ENCODE measurements at places on chromosomes 2 and 18.

- DNase-seq = no peak
Measured at GRCh38 chr2:240949791-240950705, 43.9 kb downstream of the CROCC2 start.

DNA sequence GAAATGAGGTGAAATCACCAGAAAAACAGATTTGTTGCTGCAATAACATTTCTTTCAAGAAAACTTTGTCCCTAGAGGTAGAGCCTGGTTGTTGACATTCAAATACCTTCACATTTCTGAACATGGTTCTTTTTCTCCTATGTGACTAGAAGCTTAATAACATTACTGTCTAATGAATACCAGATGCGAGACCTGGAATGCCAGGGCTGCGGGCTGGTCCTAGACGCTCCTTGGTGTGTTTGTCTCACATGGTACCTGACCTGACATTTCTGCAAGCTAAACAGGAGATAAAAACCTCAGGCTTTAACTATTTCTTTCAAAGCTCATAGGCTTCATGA lies 38.5 kb downstream of the ACKR3 start:
- DNase-seq = no peak

DNA sequence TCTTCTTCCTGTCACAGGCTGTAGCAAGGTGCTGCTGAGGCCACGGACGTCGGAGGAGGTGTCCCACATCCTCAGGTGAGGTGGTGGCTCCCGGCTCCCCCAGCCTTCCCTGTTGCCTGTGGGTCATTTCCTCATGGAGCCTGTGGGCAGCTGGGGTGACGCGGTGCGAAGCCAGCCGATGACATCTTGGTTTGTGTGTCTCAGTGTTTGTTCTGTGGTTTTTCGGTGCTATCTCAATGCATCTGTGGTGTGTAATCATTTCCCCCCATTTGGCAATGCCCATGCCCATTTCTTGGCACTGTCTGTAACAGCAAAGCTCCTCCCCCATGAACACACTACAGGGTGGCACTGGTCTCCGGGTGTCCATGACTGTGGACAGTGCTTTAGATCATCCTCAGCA lies 6.6 kb downstream of the D2HGDH start:
- DNase-seq = no peak

DNA sequence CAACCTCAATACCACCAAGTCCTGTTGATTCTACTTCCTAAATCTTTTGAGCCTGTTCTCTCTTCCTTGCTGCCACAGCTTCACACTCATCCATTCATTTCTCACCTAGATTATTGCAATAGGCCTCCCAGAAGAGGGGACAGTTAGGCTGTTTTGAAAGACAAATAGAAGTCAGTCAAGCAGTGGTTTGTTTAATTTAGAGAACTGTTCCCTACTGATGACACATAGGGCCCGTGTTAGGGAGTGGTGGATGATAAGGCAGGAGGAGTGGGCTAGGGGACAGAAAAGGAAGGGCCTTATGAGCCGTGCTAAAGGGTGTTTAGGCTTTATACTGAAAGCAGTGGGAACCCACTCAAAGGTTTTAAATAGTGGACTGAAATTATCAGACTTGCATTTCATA lies 59.6 kb upstream of the ZFP36L2 start:
- no peak for DNase-seq

- no peak for DNase-seq
Measured at GRCh38 chr2:153935511-153935910, 63.8 kb downstream of the GALNT13 start.

- no peak for DNase-seq
Measured at GRCh38 chr2:157052685-157053224, 204.8 kb upstream of the GALNT5 start.

- DNase-seq = no peak
Measured at GRCh38 chr2:120829633-120830025, 94.0 kb downstream of the GLI2 start.

DNA sequence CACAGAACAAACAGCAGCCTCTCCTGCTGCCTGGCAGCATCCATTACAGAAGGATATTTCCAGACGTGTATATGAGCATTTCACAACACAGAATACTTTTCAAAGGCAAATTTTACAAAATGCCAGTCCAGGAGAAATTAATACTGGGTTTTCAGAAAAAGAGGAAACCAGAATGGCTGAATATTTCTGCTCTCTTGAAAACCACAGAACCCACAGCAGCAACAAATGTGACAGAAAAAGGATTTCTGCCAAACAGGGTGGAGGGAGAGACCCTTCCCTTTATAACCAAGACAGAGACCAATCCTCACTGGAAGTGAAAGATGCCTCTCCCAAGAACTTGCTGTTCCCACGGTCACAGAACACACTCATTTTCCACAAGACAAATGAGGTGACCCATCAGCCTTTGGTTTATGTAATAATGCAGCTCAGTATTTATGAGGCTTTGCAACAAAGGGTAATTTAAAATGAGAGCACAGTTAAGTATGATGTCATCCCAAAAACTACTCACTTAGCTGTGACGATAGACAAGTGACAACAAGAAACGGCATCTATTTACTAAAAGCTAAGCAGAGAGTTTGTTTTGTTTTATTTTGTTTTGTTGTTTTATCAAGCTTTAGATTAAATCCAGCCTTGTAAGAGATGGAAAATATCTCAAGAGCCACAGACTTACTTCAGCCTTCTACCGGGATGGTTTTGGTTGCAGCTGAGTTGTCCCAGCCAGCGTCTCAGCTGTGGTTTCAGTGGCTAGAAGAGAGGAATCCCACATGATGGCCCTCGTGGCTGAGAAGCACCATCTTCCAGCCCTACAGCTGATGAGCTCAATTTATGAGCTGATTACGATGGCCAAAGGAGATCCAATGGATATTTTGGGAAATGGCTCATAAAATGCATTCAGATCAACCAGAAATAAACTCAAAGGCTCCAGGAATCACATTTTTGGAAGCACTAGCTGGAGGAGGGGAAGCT lies 249.3 kb upstream of the AGAP1 start:
- DNase-seq = no peak

DNA sequence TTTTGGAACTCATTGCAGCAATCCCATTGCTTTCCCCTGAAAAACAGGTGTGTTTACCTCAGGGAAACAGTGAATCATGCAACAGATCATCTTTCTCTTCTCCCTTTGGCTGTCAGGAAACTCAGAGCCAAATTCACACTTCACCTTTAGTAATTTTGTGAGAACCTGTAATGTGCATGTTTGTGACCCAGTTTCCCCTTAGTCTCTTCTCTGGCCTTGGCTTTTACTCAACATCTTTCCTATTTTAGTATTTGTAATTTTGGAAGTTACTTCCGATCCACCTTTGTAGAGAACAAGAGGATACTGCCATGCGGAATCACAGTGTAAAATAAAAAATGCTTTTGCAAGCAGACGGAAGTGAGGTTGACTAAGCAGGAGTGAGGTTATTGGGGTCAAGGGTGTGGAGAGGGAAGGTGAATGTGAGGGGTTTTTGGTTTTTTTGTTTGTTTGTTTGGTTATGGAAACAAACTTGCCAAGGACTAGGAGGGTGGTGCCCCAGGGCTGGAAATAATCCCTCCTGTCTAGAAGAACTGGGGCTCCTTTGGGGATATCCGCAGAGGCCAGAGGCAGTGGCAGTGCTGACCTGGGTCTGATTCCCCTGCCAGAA lies 14.0 kb downstream of the ASPRV1 start:
- no peak for DNase-seq

GRCh38 chr2:134140251-134140661 lies 113.6 kb upstream of the MGAT5 start:
- no peak for DNase-seq

GRCh38 chr18:41146301-41146700 lies 808.7 kb upstream of the PIK3C3 start:
- DNase-seq = no peak

- DNase-seq = no peak
Measured at GRCh38 chr18:22293417-22293816, 124.0 kb downstream of the GATA6 start.

DNA sequence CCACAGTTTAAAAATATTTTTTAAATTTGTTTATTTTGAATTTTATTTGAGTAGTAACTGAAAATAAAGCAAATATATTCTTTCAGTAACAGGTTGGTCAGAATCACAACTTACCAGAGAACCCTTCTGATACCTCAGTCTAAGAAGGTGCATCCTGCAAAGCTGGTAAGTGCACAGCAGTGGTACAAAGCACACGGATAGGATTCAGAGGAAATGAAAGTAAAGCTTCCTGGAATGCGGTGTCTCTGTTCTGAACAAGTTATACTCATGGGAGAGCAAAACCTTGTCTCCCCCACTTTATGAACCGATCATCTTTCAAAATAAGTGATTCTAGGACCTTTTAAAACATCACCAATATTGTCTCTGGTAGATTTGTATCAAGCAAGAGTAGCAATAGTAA lies 398.3 kb downstream of the TMX3 start:
- DNase-seq = no peak

GRCh38 chr2:53200072-53200471 lies 567.5 kb upstream of the CHAC2 start:
- DNase-seq = no peak
